ENCODE measurements at places on chromosomes 7 and 10. TPM values are rescaled to one million over a fixed set of nuclear protein-coding genes. Genes with fewer than 3 reads are reported as not detected.

The TMEM236 gene
- 0.59 TPM for total RNA-seq

The CALML3 gene
- not detected for total RNA-seq

DNA sequence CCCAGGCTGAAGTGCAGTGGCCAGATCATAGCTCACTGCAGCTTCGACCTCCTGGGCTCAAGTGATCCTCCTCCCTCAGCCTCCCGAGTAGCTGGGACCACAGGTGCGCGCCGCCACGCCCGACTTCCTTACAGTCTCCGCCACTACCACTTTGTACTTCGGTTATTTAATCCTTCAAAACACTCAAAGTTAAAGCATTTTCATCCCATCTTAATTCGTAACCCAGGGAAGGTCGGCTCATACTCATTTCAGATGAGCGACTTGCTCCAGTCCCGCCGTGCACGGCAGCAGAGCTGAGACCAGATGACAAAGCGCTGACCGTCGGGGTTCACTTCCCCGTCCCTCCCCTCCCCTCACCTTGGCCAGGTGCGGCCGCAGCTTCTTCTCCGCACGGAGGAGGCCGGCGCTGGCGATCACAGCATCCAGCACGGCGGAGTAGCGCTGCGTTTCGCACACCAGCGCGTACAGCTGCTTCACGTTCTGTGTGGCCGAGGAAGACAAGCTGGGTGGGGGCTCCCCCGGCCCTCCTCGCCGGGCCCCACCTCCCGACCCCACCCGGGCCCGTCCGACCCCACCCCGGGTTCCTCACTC is 457 bp downstream of the NSUN5 start:
- peak overlapping the region; percentile 89 for H3K27ac ChIP-seq
- no peaks in the 10 kb centered on the region for H3K27me3 ChIP-seq
- H3K4me3 ChIP-seq, result peak overlapping the region; percentile 85
- DNase-seq, result no peak

- no peaks in the 10 kb centered on the region for H3K36me3 ChIP-seq
- H3K4me3 ChIP-seq, result no peak overlapping the region
- peaks cover 8% of the 10 kb centered on the region for H3K4me1 ChIP-seq
- no peak for DNase-seq
- H3K27me3 ChIP-seq, result no peaks in the 10 kb centered on the region
Measured at GRCh38 chr7:51354897-51355296, 38.3 kb upstream of the COBL start.

GRCh38 chr10:126909147-126909546 is 3.9 kb downstream of the DOCK1 start:
- H3K4me3 ChIP-seq, result no peak overlapping the region
- peaks cover 27% of the 10 kb centered on the region for H3K27me3 ChIP-seq
- H3K36me3 ChIP-seq, result no peaks in the 10 kb centered on the region
- H3K27ac ChIP-seq, result no peak overlapping the region

DNA sequence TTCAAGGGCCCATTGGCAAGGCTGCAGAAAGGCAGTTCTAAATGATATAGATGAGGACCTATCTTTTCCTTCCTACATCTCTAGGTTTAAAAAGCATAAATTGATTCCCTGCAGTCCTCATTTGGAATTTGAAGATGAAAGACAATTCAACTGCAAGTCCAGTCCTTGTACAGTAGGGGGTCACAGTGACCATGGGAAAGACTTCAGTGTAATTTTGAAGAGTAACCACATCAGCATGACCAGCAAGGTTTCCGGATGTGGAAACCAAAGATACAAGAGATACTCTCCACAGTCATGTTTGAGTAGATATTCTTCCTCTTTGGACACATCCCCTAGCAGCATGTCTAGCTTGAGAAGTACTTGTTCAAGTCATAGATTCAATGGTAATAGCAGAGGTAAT is 539.3 kb upstream of the TEX47 start:
- H3K36me3 ChIP-seq, result no peaks in the 10 kb centered on the region
- no peak overlapping the region for H3K4me3 ChIP-seq
- no peak overlapping the region for H3K27ac ChIP-seq
- no peaks in the 10 kb centered on the region for H3K27me3 ChIP-seq
- H3K4me1 ChIP-seq, result no peaks in the 10 kb centered on the region

GRCh38 chr7:130506358-130506757 is 14.5 kb downstream of the MEST start:
- no peaks in the 10 kb centered on the region for H3K4me1 ChIP-seq
- H3K4me3 ChIP-seq, result no peak overlapping the region
- DNase-seq, result no peak
- no peaks in the 10 kb centered on the region for H3K27me3 ChIP-seq
- no peaks in the 10 kb centered on the region for H3K36me3 ChIP-seq

GRCh38 chr7:112866424-112866823 is 76.2 kb upstream of the TMEM168 start:
- no peak for DNase-seq
- peak overlapping the region; percentile 33 for H3K4me3 ChIP-seq
- H3K4me1 ChIP-seq, result peaks cover 16% of the 10 kb centered on the region

DNA sequence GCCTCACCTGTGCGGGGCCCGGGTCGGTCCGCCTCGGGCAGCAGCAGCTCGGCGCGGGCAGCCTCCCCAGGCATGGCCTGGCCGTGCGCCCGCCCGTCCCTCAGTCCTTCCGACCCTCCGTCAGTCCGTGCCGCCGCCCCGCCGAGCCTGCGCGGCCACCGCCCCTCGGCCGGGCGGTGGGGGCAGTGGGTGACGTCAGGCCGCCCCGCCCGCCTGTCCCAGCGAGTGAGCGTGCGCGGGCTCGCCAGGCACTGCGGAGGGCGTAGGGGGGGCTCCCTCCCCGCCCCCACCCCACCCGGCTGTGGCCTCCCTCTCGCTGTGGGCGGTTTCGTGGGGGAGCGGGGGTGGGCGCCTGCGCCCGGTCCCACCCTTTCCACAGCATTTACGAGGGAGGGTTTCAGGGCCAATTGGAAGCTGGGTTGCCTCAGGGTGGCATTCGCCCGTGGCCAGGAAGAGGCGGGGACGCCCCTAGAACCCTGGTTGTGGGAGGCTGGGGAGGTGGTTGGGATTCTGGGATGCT is at the start of gene NACAD:
Gene NACAD, minus strand, starts transcription at position 149 of the 520 bp plus-strand sequence. Its CDS starts 75 bp downstream, at position 74.
- H3K36me3 ChIP-seq, result no peaks in the 10 kb centered on the region
- peak within 1 kb of the TSS; percentile 5 for H3K27ac ChIP-seq
- H3K4me3 ChIP-seq, result peak within 1 kb of the TSS; percentile 76
- no peaks in the 10 kb centered on the region for H3K27me3 ChIP-seq

DNA sequence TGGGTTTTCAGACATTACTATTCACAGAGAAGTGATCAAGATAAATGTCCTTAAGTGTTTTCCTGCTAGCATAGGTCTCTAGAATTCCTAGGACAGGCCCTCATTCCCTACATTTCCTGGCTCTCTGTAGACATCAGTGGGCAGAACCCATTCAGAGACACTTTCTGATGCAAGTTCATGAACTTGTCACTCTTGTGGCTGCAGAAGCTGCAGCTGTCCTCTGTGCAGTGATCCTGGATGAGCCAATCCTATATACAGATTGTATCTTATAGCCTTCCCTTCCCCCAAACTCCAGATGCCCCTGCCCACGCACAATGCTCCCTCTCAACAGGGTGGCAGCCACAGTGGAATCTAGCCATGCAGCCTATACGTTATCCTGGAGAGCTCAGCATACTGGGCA is 12.6 kb upstream of the GRB10 start:
- no peak overlapping the region for H3K27ac ChIP-seq
- no peak for DNase-seq
- H3K27me3 ChIP-seq, result no peaks in the 10 kb centered on the region
- H3K4me3 ChIP-seq, result no peak overlapping the region
- peaks cover 20% of the 10 kb centered on the region for H3K4me1 ChIP-seq

GRCh38 chr10:17200001-17200911 is 1.2 kb downstream of the TRDMT1 start:
- H3K27ac ChIP-seq, result peak overlapping the region; percentile 92
- DNase-seq, result no peak
- peak overlapping the region; percentile 94 for H3K4me3 ChIP-seq
- no peaks in the 10 kb centered on the region for H3K36me3 ChIP-seq

DNA sequence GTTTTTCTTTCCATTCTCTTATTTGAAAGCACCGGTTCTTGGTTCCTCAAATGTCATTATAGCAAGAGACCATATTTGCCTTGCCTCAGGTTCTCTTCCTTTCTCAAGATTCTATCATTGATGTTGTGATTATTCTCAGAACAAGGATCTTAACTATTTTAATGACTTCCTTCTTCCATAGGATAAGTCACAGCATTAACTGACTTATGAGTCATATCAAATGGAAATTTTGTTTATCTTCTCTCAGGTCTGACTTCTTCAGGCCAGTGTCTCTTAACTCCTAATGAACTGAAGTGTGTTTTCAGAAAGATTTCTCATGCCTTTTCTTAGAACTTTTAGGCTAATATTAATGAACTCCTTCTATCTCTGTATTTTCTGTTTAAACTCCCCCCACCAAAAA is 794.6 kb upstream of the LRRN3 start:
- no peak overlapping the region for H3K4me3 ChIP-seq
- H3K4me1 ChIP-seq, result no peaks in the 10 kb centered on the region
- H3K27me3 ChIP-seq, result no peaks in the 10 kb centered on the region
- H3K27ac ChIP-seq, result no peak overlapping the region

GRCh38 chr7:32941181-32941580 is 16.1 kb upstream of the FKBP9 start:
- peak overlapping the region; percentile 78 for H3K4me3 ChIP-seq
- no peaks in the 10 kb centered on the region for H3K27me3 ChIP-seq
- peak overlapping the region; percentile 93 for H3K27ac ChIP-seq

DNA sequence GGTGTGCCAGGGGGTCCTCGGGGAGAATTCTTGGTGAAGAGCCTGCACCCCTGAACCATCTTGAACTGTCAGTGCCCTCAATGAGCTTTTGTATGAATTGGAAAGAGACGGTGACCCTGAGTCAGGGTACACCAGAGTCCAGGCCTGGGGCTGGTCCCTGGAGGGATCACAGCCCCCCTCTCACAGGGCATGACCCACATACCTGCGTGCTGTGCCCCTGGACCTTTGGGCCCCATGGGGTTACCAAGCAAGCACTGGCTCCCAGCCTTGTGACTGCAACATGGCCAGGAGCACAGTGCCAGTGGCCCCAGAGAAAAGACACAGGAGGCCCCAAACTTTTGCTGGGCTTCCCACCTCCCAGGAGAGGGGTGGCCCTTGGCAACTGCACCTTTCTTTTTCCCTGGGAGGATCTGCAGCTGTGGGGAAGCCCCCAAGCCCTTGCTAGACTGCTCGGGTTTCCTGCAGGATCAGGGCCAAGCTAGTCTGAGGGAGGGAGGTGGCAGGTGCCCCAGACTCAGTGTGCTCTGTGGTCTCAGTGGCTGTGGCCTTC is 153.5 kb downstream of the ZNF248 start:
- H3K27me3 ChIP-seq, result no peaks in the 10 kb centered on the region
- H3K4me3 ChIP-seq, result no peak overlapping the region
- no peak overlapping the region for H3K27ac ChIP-seq
- H3K36me3 ChIP-seq, result no peaks in the 10 kb centered on the region
- DNase-seq, result no peak
- no peaks in the 10 kb centered on the region for H3K4me1 ChIP-seq

- no peak overlapping the region for H3K4me3 ChIP-seq
- H3K4me1 ChIP-seq, result peaks cover 40% of the 10 kb centered on the region
- H3K27ac ChIP-seq, result peak overlapping the region; percentile 99
- no peak for DNase-seq
- peaks cover 9% of the 10 kb centered on the region for H3K36me3 ChIP-seq
Measured at GRCh38 chr10:104257235-104257634, 2.5 kb downstream of the GSTO1 start.

GRCh38 chr10:14879124-14879927 is 660 bp downstream of the SUV39H2 start:
- peaks cover 38% of the 10 kb centered on the region for H3K4me1 ChIP-seq
- H3K27ac ChIP-seq, result peak overlapping the region; percentile 99
- DNase-seq, result no peak
- no peaks in the 10 kb centered on the region for H3K27me3 ChIP-seq
- no peaks in the 10 kb centered on the region for H3K36me3 ChIP-seq

- no peak overlapping the region for H3K4me3 ChIP-seq
- H3K27me3 ChIP-seq, result no peaks in the 10 kb centered on the region
Measured at GRCh38 chr7:81925530-81925929, 155.7 kb upstream of the HGF start.

DNA sequence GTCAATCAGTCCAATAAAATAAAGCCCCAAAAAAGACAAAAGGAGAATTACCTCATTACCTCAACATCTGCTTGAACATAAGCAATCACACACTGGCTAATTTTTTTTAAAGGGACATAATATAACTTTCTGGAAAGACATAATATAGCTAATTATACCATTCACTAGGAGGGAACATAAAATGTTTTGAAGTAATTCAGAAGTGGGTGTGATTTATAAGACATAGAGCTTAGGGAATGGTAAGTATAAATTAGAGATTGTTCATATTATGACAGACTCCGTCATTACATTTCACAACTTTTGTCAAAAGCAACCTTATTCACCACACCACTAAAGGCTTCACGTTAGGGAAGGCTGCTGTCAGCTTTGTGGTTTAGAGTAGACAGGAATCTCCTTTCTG is 3.8 kb downstream of the SHTN1 start:
- H3K4me1 ChIP-seq, result no peaks in the 10 kb centered on the region
- H3K36me3 ChIP-seq, result no peaks in the 10 kb centered on the region
- H3K4me3 ChIP-seq, result no peak overlapping the region
- no peak for DNase-seq
- no peaks in the 10 kb centered on the region for H3K27me3 ChIP-seq

GRCh38 chr10:118047157-118047719 is 497 bp upstream of the RAB11FIP2 start:
- peak overlapping the region; percentile 93 for H3K27ac ChIP-seq
- H3K27me3 ChIP-seq, result no peaks in the 10 kb centered on the region
- DNase-seq, result peak; percentile 10
- peak overlapping the region; percentile 86 for H3K4me3 ChIP-seq
- H3K36me3 ChIP-seq, result no peaks in the 10 kb centered on the region
